Activated CD4-positive, alpha-beta T cell treated with anti-CD3 and anti-CD28 coated beads for 4 hours (primary cell): ENCODE measurements at places on chromosomes 2 and 18.

DNA sequence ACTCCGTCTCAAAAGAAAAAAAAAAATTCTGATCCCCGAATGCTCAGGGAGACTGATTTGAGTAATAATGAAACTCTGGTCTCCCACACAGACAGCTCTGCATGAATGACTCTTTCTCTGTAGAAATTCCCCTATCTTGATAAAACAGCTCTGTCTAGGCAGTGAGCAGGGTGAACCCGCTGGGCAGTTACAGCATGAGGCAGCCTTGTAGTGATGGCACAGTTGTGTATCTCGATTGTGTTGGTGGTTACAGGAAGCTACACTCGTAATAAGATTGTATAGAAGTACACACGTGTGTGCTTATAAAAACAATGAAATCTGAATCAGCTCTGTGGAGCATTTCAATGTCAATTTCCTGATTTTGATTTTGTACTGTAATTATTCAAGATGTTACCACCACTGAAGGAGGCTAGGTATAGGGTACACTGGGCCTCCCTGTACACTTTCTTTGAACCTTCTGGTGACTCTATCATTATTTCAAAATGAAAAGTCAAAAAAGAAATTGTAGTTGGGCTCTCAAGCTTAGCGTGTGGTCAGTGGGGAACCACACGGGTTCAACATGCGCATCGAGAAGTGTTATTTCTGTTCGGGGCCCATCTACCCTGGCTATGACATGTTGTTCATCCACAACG lies 34.9 kb upstream of the ATP8B1 start:
- DNase-seq: peak; percentile 2

DNA sequence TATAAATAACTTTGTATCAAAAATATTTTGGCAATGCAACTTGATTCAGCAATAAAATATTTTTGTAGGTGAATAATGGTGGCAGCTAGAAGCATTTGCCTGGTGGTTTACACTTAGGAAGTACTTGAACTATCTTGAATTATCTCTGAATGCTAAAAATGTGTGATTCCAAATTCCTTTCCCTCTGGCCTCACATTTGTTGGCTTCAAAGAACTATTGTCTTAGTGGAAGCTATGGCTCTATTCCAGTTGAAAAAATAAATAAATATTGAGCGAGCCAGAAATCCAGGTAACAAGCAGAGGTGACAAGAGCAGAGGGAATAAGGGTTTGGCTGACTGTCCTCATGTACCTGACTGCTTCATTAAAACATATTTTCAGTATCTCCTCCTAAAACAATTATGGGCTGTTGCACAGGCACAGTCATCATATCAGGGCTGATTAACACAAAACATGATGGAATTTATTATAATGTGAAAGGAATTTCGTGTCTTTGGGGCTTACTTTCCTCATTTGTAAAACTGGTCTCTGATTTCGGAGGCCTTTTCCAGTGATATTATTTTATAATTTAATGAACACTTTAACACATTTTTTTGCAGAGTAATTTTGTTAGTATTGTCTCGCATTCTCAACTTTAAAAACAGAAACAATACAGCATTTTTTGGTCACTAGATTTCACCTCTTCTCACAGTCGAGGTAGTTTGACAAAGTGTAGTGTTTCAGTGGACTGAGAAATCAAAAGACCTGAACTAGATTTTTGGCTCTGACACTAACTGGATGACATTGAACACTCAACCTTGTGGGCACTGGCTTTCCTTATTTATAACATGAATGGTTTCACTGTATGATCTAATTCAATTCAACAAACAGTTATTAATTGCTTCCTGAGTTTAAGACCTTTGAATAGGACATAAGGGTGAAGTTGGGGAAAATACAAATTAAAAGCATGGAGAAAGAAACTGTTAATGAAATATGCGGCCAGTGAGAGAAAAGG lies 7.8 kb upstream of the CAVIN2 start:
- DNase-seq: no peak

GRCh38 chr2:143686585-143687164 lies 557.5 kb downstream of the ARHGAP15 start:
- DNase-seq: no peak

- DNase-seq: peak; percentile 60
Measured at GRCh38 chr2:20962939-20963557, 80.8 kb downstream of the APOB start.

- no peak for DNase-seq
Measured at GRCh38 chr2:59853032-59853431, 700.4 kb downstream of the BCL11A start.

GRCh38 chr2:224893848-224894247 lies 148.4 kb downstream of the DOCK10 start:
- DNase-seq: no peak

GRCh38 chr2:186603286-186603685 lies 13.4 kb downstream of the ITGAV start:
- DNase-seq: no peak

- DNase-seq: no peak
Measured at GRCh38 chr2:45554073-45554741, 56.9 kb downstream of the SRBD1 start.

DNA sequence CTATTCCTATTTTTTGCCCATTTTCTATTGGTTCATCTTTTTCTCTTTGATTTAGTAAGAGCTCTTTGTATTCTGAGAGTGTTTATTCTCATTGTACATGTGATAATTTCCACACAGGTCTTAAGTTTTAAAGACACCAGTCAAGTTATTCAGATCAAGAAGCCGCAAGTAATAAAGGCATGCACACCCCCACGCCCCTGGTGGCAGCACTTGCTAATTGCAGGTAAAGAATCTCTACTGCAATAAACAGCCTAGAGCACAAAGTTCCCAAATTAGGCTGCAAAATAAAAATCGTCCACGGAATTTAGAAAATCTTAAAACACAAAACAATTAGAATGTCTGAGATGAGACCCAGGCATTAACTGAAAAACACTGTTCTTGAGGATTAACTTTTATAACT lies 45.2 kb downstream of the ST3GAL5 start:
- no peak for DNase-seq

DNA sequence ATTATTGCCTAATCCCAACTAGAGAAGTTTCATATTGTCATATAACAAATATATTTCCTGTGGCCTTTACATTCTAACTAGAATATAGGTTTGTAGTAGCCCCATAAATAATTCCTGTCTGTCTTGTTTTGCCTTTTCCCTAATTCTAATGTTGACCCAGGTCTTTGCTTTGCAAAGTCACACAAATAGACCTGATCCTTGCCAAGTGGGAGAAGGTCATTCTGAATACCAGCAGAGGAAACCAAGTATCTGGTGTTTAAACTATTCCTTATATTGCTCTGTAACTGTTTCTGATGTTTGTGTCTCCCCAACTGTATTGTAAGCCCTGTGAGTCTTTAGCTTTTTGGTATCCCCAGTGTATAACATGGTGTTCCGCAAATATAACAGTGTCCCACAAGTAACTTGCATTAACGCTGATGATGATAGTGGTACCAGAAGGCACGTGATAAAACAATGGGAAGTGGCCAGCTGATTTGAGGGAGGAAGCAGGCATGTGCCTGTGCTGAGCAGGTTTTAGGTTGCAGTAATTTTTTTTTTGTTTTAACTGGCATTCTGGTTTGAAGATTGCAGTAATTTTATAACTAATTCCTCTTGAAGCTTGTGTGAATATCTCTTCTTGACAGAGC lies 11.1 kb downstream of the HADHB start:
- no peak for DNase-seq

- DNase-seq: no peak
Measured at GRCh38 chr2:228518-229278, 35.1 kb downstream of the SH3YL1 start.

GRCh38 chr2:119453972-119454593 lies 22.4 kb downstream of the TMEM37 start:
- no peak for DNase-seq

GRCh38 chr18:5894611-5895298 lies 567 bp downstream of the TMEM200C start:
- DNase-seq: no peak

DNA sequence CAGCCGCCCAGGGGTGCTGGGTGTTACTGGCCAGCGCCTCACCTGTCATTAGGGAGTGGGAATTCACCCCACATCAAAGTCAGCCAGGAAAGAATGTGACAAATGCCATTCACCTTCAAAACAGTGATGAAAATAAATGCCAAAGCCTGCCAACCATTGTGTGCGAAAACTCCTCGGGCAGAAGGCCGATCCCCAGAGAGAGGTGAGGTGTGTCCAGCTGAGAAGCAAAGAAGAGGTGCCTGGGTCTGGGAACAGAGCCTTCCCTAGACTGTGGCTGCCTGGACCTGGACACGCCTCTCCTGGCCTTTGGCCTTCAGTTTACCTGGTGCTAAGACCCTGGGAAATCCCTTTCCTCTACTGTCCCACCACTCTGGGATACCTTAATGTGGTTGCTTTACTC lies 142.7 kb downstream of the CYP26B1 start:
- DNase-seq: no peak

DNA sequence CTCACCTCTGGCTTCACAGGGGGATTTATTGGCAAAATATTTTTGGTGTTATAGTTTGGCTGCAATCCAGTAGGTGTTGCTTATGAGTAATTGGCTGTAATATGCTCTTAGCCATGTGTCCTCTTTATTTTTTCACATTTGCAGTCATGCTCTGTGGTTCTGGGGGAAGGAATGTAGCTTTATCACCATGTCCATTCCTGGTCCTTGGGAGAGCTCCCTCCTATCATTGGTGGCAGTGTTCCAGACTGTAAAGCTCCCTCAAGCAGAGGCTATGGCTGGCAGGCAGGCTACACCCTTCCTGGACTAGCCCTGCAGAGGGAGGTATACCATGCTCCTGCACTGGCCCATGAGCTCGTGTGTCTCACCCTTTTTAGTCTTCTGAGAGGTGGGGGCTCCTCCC lies 120.0 kb upstream of the FSIP2 start:
- DNase-seq: no peak

DNA sequence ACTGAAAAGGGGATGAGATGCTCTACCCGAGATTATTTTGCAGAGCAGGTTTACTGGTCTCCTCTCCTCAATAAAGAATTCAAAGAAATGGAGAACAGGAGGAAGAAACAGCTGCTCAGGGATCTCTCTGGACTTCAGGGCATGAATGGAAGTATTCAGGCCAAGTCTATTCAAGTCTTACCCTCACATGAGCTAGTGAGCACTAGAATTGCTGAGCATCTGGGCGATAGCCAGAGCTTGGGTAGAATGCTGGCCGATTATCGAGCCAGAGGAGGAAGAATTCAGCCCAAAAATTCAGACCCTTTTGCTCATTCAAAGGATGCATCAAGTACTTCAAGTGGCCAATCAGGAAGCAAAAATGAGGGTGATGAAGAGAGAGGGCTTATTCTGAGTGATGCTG lies 60.0 kb downstream of the PIKFYVE start:
- DNase-seq: no peak

GRCh38 chr18:23049698-23050373 lies 85.4 kb upstream of the CABLES1 start:
- DNase-seq: no peak

- DNase-seq: no peak
Measured at GRCh38 chr18:79698668-79699335, 19.2 kb downstream of the CTDP1 start.

GRCh38 chr2:157526070-157526469 lies 82.2 kb upstream of the CYTIP start:
- DNase-seq: no peak

- no peak for DNase-seq
Measured at GRCh38 chr2:180495606-180496005, 484.8 kb upstream of the UBE2E3 start.

- DNase-seq: no peak
Measured at GRCh38 chr18:5841518-5841917, 53.8 kb downstream of the TMEM200C start.

- peak; percentile 61 for DNase-seq
Measured at GRCh38 chr2:237702441-237703391, 75.3 kb downstream of the LRRFIP1 start.

GRCh38 chr2:97911206-97911921 lies 84.4 kb downstream of the TMEM131 start:
- no peak for DNase-seq

- DNase-seq: no peak
Measured at GRCh38 chr2:7084601-7085000, 167.4 kb downstream of the RNF144A start.

DNA sequence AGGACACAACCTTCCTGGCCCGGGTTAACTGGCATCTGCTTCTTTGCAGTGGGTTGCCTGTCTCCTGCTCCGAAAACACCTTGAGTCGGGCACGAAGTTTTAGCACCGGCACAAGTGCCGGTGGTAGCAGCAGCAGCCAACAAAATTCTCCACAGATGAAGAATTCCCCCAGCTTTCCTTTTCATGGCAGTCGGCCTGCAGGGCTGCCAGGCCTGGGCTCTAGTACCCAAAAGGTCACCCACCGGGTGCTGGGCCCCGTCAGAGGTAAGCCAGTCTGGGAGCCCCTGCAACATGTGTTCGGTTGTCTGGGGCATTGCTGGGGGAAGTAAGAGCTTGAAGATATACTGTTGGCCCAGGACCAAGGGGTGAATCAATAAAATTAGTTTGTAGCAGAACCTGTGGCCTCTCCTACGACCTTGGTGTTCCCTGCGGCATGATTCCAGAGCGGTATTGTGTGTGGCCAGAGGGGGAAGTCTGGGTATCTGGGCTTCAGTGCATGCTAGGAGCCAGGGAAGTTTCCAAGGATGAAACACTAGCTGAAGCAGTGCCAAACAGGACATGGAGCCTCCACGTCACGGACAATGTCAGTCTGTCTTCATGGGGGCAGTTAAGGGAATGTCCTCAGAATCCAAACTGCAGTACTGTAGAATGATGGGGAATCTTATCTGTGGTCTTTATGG lies 7.8 kb downstream of the AGBL5 start:
- DNase-seq: no peak

DNA sequence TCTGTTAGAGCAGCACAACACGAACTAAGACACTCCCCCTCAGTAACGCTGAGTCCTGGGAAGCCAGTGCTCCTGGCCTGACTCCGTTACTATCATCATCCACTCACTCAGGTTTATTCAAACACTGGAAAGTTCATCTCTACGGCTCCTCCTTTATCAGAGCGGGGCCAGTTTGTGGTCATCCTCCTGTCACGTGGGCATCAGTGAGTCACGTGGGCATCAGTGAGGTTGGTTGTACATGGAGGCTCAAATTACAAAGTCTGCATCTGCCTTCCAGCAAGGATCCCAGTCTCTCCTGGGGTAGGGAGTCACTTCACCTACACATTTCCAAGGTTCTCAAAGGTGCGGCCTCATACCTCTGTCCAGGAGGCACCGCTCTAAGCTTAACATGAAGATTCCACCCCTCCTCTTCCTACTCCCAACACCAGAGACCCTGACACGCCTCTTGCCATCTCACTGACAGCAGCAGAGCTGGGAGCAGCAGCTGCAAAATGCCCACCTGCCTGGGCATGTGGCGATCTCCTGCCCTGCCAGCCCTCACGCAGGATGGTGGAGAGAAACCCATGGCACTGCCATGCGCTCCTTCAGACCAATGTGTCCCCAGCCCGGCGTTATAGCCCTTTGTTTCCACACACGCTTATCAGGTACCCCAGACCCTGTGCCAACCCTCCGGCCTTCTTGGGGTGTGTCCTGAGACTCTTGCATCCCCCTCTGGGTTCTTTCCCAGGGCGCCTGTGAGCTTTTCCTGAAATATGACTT lies 99.2 kb upstream of the PTPRM start:
- DNase-seq: no peak

- no peak for DNase-seq
Measured at GRCh38 chr18:61840324-61840723, 52.5 kb downstream of the RNF152 start.

GRCh38 chr2:236731767-236732580 lies 162.3 kb downstream of the ACKR3 start:
- no peak for DNase-seq
